Activated CD8-positive, alpha-beta memory T cell treated with anti-CD3 and anti-CD28 coated beads for 4 hours (primary cell): ENCODE measurements at places on chromosomes 3 and 15.

DNA sequence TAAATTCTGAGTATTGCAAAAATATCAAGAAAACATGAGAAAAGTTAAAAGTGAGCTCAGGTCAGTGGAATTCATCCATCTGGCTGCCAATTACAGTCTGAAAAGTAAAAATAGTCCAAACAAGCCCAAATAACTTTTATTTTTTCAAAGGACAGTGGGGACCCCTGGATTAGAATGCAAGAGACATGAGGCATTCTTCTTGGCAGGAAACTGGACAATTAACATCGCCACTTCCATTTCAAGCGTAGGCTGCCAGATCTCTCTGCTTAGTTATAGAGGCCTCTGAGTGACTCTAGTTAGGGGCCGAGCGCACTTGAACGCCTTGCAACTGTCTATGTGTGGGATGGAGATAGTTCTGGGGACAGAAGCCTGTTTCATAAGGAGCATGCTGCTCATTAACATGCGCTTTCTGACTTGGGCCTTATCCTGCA, 189.1 kb downstream of the GHSR start:
- no peak for DNase-seq

DNA sequence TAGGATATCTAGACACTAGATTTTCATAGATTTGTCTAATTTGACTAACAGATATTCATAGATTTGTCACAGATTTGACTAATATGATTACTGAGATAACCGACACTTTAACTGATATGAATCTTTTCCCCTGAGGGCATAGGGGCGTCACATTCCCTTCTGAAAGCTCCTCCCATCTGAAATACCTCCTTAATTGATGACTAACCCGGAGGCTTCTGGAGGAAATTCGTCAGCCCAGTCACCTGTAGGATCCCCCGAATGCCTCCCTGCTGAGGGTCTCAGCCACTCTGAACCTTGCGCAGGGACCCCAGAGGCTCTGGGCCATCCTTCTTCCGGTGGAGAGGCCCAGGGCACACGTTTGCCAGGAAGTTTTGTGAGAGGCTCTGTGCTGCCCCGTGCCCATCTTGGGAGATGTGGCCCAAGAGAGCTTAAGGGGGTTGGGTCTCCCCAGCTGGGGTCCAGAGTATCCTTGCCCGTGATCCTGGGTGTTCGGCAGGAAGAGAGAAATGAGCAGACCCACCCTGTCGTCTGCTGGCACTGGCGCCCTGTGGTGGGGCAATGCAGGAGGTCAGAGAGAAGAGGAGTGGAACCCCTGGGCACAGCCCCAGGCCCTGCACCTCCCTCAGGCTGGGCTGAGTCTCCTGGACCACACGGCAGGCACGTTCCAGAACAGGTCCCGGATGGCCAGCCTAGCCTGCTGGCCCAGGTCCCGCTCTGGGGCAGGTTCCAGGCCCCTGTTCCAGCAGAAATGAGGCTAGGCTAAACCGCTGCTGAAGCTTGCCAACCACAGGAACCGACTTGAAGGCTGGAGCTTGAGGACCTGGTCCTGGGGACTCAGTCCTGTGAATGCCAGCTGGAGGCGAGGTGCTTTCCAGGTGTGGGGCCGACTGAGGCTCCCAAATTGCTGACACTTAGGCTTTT, 1.7 kb downstream of the PLA2G4D start:
- DNase-seq, result no peak

DNA sequence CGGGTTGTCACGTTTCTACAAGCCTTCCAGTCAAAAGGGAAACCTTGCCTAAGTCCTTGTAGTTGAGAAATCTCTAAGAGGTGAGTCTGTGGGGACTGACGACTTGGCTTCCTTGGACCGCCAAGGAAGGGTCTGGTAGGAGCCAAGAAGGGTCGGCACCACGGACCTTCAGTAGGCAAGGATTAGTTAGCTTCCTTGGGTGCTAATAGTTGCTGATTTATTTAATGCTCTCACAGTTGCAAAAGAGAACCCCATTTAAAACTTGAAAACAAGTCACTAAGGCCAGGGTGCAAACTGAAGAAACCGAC, 361 bp upstream of the LCMT2 start:
- DNase-seq, result no peak

DNA sequence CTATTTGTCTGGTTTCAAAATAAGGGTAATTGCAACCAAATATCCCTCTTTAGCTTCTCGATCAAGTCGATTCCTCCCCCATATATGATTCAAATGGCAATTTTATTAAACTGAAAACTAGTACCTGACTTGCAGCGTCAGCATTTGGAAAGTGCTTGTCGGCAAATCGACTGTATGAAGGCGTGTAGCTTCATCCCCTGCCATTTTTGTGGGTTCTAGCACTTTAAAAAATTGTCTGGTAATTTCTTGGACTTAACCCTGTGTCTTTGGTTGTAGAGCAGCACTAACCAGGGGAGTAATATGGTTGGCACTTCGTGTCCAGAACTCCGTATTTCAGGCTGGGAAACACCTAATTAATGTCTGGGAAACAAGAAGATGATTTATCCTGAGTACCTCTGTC, 573 bp downstream of the MME start:
- no peak for DNase-seq

GRCh38 chr3:159817126-159817525, 171.5 kb upstream of the IL12A start:
- no peak for DNase-seq

- DNase-seq, result no peak
These were observed 73.0 kb upstream of the PCSK6 start for GRCh38 chr15:101562428-101563059.

DNA sequence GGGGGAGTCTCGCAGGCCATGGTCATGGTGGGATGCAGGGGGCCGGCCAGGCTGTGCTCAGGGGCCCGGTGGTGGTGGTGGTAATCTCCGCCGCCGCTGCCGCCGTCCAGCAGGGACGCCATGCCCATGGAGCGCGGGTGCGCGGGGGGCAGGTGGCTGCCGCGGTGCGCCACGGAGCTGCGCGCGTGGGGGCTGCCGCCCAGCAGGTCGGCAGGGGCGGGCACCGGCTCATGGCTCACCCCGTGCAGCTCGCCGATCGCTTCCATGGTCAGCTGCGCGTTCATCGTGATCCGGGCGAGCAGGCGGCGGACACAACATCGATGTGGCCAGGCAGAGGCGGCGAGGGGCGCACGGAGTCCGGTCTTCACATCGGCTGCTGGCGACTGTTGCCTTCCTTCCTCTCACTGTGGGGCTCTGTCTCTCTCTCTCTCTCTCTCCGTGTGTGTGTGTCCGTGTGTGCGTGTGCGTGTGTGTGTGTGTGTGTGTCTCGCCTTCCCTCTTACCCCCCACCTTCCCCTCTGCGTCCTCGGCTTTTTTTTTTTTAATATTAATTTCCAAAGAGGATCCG, 451 bp downstream of the ONECUT1 start:
- no peak for DNase-seq

DNA sequence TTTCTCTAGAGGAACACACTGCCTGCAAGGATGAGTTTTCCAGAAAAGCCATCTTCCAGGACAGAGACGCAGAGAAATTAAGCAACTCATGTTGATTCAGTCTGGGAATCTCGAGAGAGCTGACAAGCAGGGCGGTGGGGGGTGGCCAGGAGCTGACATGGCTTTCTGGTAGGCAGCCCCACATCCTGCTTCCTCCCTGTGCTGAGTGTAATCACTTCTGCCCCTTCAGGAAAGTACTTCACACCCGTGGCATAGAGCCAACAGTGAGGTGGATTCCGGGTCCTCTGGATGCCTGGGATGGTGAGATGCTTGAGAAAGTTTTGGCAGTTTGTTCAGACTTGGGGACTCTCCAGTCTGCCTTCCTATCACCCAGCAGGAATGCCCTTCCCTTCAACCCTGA, 221.1 kb downstream of the SLCO3A1 start:
- no peak for DNase-seq

- DNase-seq, result no peak
These were observed 4.4 kb upstream of the MBNL1 start for GRCh38 chr3:152264378-152264777.

GRCh38 chr15:81146466-81146865, 12.4 kb downstream of the CFAP161 start:
- DNase-seq, result no peak

DNA sequence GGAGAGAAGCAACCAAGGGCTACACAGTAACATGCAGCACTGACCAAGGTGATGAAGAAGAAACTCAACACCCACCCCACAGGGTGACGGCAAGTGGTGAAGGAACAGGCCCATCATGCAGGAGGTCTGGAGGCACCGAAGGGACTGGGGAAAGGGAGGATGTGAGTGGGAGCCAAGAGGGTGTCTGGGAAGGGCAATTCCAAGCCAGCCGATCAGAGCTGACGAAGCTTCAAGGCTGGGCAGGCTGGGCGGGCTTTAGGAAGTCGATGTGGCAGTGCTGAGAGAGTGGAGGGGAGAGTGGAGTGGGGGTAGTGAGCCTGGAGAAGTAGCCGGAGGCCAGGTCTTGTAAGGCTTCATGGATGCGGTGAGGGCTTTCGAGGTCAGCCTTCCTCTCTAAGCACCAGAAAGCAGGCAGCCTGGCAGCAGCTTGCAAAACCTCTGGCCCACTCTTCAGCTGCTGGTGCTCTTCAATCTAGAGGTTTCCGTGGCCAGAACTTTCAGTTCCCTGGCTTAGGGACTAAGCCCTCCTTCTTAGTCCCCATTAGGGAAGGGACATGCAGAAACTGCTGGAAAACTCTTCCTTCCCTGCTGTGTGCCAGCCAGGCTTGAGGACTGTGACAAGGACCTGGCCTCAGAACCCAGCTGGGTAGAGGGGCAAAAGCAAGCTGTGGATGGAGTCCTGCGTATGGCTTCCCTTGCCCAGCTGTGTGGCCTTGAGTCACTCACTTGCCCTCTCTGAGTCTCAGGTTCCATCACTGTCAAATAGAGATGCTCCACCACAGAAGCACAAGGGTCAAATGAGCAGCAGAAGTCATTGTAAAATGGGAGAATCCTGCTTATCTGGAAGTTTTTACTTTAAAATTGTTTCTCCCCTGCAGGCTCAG, 72.1 kb downstream of the TLE3 start:
- DNase-seq, result no peak

DNA sequence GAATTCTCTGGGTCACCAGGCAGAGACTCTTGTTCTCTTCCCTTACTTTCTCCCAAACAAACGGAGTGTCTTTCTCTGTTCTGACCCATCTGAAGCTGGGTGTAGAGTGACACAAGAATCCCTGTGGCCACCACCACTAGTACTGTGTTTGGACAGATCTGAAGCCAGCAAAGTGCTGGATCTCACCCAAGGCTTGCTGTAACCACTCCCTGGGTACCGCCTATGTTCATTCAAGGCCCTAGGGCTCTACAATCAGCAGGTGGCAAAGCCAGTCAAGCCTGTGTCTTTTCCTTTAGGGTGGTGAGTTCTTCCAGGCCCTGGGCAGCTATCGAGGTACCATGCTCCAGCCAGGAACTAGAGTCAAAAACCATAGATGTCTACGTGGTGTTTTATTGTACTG, 149.2 kb upstream of the CTNNB1 start:
- DNase-seq, result no peak

DNA sequence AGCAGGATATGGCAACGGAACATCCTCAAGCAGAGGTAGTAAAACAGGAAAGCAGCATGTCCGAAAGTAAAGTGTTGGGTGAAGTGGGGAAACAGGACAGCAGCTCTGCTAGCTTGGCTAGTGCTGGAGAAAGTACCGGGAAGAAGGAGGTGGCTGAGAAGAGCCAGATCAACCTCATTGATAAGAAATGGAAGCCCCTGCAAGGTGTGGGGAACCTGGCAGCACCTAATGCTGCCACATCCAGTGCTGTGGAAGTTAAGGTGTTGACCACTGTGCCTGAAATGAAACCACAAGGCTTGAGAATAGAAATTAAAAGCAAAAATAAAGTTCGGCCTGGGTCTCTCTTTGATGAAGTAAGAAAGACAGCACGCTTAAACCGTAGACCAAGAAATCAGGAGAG, 14.3 kb upstream of the ZBTB47 start:
- no peak for DNase-seq

DNA sequence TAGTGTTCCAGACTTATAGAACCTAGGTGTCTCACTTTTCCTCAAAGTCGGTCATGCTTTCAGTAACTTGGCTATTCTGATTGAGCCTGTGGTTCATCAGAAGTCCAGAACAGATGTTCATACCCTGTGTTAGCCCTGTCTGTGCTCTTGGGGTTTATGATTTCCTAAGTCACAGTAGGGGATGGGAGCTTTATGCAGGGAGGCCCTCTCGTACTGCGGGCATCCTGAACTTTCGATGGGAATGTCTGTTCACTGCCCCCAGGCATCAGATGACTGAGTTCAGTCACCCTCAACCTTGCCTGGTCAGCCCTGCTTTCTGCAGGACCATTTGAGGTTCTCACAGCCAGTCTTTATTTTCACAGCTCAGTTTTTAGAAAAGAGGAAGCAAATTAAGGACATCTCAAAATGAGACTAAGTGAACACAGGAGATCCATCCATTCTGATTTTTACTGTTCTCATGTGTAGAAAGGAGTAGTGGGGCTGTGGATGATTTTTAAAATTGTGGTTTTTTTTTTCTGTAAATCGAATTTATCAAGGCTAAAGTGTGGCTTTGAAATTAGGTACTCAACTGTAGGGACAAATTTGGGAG, 71.3 kb downstream of the CMTM8 start:
- no peak for DNase-seq

- no peak for DNase-seq
These were observed 11.6 kb upstream of the NR2C2 start for GRCh38 chr3:14935592-14936345.

GRCh38 chr3:139771331-139771730, 93.6 kb upstream of the NMNAT3 start:
- no peak for DNase-seq

DNA sequence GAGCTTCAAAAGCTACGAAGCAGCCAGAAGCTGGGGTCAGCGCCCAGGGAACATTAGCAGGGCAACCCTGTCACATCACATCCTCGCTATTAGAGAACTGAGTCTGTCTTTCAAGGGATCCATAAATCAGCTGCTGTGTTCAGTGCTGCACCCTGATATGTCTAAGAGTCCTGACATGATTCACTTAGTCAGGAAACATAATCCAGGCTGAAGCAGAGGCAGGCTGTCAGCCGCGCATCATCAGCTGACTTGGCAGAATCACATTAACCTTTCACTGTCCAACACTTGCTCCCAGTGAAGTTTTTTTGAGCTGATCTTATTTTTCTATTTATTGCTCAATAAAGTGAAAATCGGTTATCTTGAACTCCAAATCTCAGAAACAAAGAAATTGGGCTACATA, 23.5 kb downstream of the MYH15 start:
- no peak for DNase-seq

GRCh38 chr3:142027735-142028134, 121.6 kb downstream of the TFDP2 start:
- DNase-seq, result peak; percentile 3

DNA sequence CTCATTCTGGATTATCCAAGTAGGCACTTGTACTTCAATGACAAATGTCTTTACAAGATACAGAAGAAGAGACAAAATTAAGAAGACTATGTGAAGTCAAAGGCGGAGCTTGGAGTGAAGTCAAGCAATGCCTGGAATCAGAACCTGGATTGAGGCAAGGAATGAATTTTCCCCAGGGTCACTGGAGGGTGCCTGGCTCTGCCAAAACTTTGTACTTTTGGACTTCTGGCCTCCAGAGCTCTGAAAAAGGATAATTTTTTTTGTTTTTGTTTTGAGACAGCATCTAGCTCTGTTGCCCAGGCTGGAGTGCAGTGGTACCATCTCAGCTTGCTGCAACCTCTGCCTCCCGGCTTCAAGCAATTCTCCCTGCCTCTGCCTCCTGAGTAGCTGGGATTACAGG, 119.3 kb upstream of the AGBL1 start:
- no peak for DNase-seq

- DNase-seq, result no peak
These were observed 219.9 kb downstream of the NLGN1 start for GRCh38 chr3:173617490-173617889.

- DNase-seq, result no peak
These were observed 122.0 kb downstream of the KLF13 start for GRCh38 chr15:31448635-31448979.
